ENCODE measurements at places on chromosomes 16 and 17. TPM values are rescaled to one million over a fixed set of nuclear protein-coding genes. Genes with fewer than 3 reads are reported as not detected.

The RAB26 gene
- total RNA-seq = 0.65 TPM

The SMIM36 gene
- total RNA-seq = not detected

The GP1BA gene
- total RNA-seq = not detected

The KRTAP4-9 gene
- not detected for total RNA-seq

The CPHXL2 gene
- not detected for total RNA-seq

The FXR2 gene
- 41.2 TPM for total RNA-seq

Measured in mesangial cell (primary cell).